WTC11 (cell line): ENCODE measurements at places on chromosomes 2 and 18.

DNA sequence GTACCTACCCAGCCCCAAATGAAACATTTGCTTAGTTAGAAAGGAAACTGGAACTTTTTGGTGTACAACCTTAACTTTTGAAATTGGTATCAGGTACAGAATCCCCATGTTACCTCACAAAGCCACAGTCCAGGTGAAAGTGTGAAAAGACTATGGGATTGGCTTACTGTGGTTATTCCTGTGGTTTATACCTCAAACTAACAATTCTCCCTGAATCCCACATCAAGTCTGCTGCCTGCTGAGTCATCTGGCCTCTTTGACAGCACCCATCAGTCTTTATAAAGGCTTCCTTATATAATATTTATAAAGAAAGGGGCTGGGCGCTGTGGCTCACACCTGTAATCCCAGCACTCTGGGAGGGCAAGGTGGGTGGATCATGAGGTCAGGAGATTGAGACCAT lies 164.6 kb downstream of the TMEM247 start:
- H3K27ac ChIP-seq, result no peak overlapping the region
- peaks cover 3% of the 10 kb centered on the region for H3K27me3 ChIP-seq
- no peak overlapping the region for H3K4me3 ChIP-seq
- peaks cover 37% of the 10 kb centered on the region for H3K36me3 ChIP-seq
- no peak for DNase-seq

GRCh38 chr18:46040033-46040746 lies 31.9 kb downstream of the PSTPIP2 start:
- no peaks in the 10 kb centered on the region for H3K36me3 ChIP-seq
- H3K27ac ChIP-seq, result no peak overlapping the region
- no peak for DNase-seq
- no peaks in the 10 kb centered on the region for H3K27me3 ChIP-seq
- no peak overlapping the region for H3K4me3 ChIP-seq

DNA sequence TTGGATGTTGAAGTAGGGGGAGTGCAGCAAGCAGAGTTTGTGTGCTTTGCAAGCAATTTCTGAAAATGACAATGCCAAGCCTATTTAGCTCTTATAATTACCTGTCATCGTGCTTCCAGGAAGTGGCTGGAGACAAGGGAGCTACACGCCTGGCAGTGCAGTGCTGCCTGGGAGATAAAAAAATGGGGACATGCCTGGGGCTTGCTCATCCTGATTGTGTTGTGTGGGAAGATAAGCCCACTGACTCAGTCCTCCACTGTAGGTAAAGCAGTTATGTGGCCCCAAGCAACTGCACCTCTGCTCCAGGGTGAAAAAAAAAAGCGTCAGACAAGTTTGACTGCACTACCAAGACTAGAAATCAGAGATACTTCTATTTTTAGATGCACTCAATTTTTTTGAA lies 396.9 kb upstream of the NXPH2 start:
- H3K4me3 ChIP-seq, result no peak overlapping the region
- H3K27ac ChIP-seq, result no peak overlapping the region
- DNase-seq, result no peak
- H3K4me1 ChIP-seq, result peaks cover 13% of the 10 kb centered on the region
- no peaks in the 10 kb centered on the region for H3K36me3 ChIP-seq
- H3K27me3 ChIP-seq, result no peaks in the 10 kb centered on the region

DNA sequence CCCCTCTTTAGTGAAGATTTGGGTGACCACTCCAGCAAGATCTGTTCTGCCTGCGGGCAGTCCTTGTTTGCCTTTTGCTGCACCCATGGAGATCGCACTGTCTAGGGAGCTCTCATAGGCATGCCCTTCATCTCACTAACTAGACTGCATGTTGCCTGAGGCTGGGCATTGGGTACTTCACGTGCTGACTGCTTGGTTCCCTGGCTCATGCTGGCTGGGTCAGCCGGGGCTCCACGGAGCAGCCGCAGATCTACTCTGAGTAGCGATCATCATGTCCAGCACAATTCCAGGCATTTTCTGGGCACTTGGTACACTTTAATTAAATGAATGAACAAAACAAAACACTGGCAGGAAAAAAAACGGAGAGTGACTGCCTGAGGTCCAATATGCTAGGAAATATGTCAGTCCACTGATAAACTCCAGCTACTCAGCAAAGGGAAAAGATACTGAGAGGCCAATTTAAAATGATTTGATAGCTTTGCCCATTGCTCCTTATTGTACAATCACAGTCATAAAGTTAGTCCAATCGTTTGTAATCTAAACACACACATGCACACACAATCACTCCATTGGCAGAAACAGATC lies 220.3 kb downstream of the C1D start:
- H3K27me3 ChIP-seq, result no peaks in the 10 kb centered on the region
- H3K36me3 ChIP-seq, result no peaks in the 10 kb centered on the region
- H3K4me3 ChIP-seq, result no peak overlapping the region
- no peak for DNase-seq
- peaks cover 11% of the 10 kb centered on the region for H3K4me1 ChIP-seq
- no peak overlapping the region for H3K27ac ChIP-seq

GRCh38 chr2:191010887-191011885 lies 2.8 kb downstream of the STAT1 start:
- H3K27me3 ChIP-seq, result no peaks in the 10 kb centered on the region
- peaks cover 28% of the 10 kb centered on the region for H3K36me3 ChIP-seq
- H3K4me3 ChIP-seq, result no peak overlapping the region
- no peak overlapping the region for H3K27ac ChIP-seq
